ENCODE measurements at places on chromosomes 1 and 21.

- DNase-seq, result no peak
These were observed 48.2 kb downstream of the ARHGEF10L start for GRCh38 chr1:17587693-17588047.

DNA sequence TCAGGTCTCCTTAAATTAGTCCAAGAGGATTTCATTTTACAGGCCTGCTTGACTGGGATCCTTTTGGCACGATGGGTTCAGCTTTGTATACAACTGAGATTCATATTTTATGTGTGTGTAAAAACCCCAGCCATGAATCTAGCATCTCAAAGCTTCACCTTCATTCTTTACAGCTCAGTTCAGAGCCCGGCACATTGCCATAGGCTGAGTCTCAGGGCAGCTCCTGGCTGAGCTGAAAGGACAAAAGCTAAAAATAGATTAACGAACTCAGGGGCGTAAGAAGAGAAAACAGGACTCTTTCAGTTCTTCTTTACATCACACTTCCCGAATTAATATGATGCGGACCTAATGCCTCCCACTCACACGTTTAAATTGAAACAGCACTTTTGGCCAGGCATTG is 262.8 kb upstream of the PBX1 start:
- DNase-seq, result no peak

DNA sequence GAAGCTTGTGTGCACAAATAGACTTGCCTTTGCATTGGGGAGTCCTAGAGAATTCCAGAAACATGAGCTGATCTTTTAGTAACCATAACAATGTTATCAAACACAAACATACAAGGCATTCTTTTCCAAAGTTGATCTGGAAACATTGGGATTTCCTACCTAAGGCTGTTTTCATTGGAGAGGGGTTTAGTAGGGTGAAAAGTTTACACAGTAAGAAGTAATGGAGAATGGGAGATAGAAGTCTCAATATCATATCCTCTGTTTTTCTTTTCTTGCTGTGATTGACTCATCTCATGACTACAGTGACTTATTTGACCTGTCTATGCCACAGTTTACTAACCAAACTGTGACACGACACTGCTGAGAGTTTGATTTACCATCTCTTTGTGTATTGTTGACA is 65.6 kb upstream of the PLA2G4A start:
- no peak for DNase-seq

DNA sequence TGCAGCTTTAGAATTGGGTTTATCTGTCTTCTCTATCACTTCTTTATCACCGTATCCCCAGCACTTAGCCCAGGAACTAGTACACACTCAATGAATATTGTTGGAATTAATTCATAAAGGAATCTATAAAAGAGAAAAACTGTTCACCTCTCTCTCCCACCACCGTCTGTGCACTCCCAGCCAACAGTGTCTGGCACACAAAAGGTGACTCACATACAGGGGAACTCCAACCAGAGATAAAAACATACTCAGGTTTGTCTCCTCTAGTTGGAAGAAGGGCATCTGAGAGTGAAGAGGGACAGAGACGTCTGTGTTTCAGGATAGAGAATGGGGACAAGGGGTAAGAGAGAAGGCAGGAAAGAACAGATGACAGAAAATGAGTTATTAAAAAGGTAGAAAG is 10.0 kb downstream of the ITLN1 start:
- no peak for DNase-seq

GRCh38 chr1:237799762-237800474 is 90.8 kb downstream of the ZP4 start:
- DNase-seq, result no peak

DNA sequence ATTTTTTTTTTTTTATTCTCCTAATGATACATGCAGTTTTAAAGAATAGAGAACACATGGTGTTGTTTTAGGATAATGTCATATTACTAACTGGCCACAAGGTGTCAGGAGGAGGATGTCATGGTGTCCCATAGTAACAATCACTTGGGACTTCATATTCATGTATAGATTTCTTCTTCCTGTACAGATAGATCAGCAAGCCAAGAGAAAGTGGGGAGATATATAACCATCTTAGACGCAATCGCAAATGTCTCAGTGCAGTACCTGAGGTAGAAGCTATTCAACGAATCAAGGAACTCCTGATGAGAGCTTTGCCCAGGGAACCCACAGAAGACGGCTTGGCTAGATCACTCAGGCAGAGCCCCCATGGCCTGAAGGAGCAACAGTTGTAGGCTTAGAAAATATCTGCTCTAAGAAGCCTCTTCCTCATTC is 12.3 kb downstream of the OR2T11 start:
- DNase-seq, result no peak

- DNase-seq, result no peak
These were observed 258.7 kb downstream of the AGBL4 start for GRCh38 chr1:49765034-49765433.

DNA sequence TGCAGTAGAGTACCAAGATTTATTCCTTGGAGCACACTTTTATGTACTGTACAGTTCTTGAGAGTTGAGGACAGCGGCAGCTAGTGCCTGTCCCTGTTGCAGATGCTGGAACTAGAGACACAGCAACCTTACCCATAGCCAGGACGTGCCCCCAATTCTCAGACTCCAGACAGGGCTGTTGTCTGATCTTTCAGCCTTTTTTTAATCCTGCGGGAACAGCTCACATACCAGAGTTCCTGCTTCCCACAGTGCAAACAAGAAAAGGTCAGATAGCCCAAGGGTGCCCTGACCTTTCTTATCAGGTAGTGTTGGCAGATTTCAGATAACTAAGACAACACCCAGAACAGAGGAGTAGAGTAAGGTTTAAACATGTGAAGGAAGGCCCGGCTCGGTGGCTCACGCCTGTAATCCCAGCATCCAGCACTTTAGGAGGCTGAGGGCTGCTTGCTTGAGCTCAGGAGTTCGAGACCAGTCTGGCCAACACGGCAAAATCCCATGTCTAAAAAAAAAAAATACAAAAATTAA is 78.5 kb downstream of the DOP1B start:
- no peak for DNase-seq

GRCh38 chr1:205907794-205908193 is 35.5 kb downstream of the SLC26A9 start:
- DNase-seq, result no peak

GRCh38 chr1:12450756-12451559 is 167.1 kb downstream of the DHRS3 start:
- DNase-seq, result no peak

GRCh38 chr1:222767152-222767571 is 30.2 kb downstream of the FAM177B start:
- no peak for DNase-seq

GRCh38 chr1:21696931-21697330 is 27.8 kb upstream of the RAP1GAP start:
- no peak for DNase-seq

DNA sequence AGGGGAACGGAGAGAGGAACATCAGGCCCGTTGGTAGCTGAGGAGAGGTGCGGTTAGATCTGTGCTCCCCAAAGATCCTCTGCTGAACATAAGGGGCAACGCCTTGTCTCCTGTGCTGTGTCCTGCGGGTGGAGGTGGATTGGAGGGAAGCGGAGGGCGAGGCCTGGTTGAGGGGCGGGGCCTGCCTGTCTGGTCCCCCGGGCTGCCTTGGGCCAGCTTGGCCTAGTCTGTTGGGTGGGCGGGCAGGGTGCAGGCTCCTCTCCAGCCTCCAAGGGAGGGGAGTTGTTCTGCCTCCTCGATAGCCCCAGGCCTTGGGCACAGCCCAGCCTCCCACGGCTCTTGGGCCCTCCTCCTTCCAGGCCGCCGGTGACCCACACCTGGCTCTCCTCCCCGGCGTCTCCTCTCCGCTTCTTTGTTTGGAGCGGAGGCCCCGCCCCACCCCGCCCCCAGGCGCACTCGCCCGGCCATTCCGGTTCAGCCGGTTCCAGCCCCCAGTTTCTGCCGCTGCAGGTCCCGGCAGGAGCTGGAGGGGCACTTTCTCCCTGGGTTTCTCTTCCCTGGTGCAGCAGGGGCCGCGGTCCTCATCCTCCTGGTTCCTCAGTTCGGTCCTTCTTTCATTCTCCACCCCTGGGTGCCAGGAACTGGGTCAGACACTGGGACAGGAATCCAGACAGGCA is 19.4 kb downstream of the PTPRF start:
- DNase-seq, result no peak

- no peak for DNase-seq
These were observed 44.7 kb downstream of the EIF2B3 start for GRCh38 chr1:44941424-44942324.

- DNase-seq, result no peak
These were observed 472.4 kb downstream of the SMYD3 start for GRCh38 chr1:246034630-246035029.

DNA sequence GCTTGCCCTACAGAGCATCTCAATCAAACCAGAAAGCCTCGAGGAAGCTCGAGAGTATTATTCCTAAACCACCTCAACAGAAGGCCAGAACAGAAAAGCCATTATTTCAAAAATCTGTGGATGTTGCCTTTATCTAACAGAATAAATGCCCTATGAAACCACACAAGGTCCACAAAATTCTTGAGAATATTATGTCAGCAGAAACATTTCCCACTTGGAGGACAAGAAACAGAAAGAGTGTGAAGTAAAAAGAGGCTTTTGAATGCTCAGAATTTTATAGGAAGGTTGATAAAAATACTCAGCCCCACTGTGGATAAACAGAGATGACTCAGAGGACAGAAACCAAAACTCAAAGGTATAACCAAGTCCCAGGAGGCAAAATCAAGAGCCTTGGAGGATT is 146.4 kb upstream of the LRRC7 start:
- no peak for DNase-seq

- DNase-seq, result no peak
These were observed 454 bp downstream of the CORT start for GRCh38 chr1:10450156-10450814.
